CD8-positive, alpha-beta memory T cell (primary cell): ENCODE measurements at places on chromosomes 5 and 9.
A peak's percentile ranks its signal among the peaks of the same experiment; 100 is the strongest.

GRCh38 chr5:173514661-173515060 lies 101.8 kb downstream of the BOD1 start:
- no peak for DNase-seq

DNA sequence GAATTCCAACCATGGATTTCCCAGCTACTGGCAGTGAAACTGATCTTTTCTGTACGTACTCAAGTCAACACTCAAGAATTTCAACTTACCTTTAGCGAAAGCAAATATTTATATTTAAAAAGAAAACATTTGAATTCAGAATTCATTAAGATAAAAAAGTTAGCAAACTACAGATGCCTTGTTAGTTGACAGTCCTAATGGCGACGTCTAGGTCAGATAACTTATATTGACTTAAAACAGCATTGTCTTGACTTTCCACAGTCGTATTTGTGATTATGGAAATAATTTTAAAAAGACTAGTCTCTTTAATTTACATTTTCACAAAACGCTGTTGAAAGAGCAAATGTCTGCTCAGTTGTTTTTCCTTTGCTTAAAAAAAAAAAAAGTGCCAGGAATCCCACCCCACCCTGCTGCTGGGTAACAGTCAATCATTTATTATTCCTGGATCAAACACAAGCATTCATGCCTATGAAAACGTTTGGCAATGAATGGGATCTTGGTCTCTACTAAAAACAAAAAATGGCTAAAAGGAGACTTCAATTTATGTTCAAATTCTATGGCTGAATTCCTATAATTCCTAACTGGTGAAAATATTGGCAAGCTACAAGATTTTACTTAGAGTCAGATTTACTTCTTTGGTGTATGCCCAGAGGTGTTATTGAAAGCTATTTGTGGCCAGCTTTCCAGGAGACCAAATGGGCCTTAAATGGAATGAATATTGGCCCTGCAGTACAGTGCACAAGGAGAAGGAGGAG lies 22.0 kb downstream of the OR2S2 start:
- DNase-seq: no peak

DNA sequence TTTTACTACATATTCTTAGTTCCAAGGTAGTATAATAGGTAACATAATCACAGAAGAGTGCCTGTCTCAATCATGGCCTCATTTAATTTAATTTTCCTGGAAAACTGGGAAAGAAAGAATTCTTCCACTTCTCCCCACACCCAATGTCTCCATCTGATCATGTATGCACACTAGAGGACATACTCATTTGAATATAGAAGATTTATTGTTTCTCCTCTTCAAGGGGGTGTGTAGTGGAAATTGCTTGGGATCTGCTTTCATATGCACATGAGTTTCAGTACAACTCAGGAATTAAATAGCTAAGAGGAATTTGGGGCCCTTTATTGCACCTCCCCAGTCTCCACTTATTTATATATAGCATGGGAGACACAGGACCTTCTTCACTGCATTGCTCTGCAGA lies 285.1 kb downstream of the SH3GL2 start:
- no peak for DNase-seq

DNA sequence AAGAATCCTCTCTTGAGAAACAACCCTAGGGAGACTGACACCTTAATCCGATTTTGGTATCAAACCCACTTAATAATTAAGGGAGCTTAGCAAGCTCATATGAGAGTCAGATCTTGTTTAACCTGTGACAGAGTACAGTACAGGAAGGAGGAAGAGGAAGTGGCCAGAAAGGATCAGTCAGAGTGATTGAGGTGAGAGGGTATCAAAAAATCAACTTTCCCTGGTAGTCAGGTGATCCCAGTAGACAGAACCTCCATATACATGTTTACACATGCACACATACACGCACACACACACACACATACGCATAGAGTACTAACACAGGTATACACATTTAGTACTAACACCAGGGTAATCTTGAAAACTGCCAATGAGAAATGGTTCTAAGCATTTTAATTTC lies 56.8 kb downstream of the GLIS3 start:
- no peak for DNase-seq

DNA sequence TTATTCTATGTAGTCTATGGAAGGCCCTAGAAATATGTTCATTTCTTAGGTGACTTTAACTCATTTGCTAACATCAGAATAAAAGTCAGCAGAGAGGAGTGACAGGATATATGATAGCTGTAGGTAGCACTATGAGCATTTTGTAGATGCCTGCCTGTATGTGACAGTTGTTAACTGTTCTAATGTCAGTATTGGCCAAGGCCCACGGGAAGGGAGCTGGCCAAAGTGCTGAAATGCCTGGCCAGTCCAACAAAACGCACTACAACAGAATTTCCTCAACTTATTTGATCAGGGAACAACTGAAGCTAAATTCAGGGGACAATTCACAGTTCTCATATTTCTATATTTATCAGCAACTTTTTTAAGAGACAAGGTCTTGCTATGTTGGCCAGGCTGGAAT lies 20.8 kb downstream of the SV2C start:
- DNase-seq: no peak

GRCh38 chr5:73434461-73434860 lies 14.1 kb downstream of the FOXD1 start:
- no peak for DNase-seq

DNA sequence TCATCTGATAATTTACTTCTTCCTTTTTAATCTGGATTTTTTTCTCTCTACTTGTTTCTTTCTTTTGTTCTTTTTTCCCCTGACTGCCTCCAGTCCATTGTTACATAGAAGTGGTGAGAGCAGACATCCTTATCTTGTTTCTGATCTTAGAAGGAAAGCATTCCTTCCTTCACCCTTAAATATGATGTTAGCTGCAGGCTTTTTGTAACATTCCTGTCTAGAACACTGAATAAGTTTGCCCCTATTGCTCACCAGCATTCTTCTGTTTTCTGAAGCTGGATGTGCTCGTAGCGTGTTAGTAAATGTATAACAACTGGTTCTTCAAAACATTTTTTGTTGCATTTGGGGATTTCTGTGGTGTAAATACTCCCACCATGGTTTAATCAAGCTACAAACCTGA lies 136.7 kb upstream of the NFIL3 start:
- DNase-seq: no peak

DNA sequence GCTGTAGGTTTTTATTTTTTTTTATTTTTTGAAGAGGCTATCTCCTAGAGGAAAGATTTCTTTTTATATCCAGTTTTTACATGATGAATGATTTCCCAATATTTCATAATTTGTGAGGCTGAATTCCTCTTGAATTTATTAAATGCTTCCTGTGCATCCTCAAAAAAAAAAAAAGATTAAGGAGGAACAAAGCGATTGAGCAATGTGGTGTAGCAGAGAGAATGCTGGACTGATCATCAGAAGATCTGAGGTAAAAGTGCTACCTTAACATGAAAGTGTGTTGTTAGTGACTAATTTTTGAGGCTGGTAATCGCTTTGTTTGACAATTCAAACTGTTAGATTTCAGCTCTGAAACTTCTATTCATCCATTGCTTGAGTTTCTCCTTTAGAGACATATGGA lies 125.1 kb downstream of the ESM1 start:
- DNase-seq: no peak

DNA sequence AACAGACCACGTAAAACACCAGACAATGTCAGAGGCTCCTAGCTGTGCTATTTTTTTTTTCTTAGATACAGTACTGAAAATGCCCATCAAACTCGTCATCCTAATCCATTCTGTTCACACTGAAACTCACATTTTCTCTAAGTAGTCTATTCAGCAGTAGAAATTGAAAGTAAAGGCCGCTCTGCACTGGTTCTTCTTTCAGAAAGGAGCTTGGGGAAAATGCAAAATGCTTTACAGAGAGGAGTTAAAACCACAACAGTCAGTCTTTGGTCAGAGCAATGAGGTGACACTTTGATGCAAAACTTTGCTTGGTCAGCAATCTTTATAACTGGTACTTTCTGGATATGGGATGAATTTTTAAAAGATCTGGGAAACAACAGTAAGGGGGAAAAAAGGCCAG lies 43.8 kb upstream of the SUSD1 start:
- DNase-seq: no peak

GRCh38 chr5:68255305-68256120 lies 40.0 kb downstream of the PIK3R1 start:
- peak; percentile 54 for DNase-seq

DNA sequence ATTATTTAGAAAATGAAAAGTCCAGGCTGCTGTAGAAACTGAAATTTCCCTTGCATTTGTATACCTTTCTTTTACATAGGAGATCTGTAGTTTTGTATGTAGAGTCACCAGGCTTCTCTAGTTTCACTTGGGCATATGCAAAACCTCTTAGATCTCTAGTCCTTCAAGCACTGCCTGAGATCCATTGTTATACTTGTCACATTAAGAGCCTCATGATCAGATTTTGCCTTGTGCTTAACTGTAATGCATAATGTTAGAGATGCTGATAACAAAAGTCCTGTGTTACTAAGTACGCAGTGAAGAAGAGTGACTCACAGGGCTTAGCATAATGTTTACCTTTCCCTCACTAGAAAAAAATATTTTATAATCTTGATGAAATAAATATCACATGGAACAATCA lies 250.2 kb downstream of the CYLC2 start:
- no peak for DNase-seq

DNA sequence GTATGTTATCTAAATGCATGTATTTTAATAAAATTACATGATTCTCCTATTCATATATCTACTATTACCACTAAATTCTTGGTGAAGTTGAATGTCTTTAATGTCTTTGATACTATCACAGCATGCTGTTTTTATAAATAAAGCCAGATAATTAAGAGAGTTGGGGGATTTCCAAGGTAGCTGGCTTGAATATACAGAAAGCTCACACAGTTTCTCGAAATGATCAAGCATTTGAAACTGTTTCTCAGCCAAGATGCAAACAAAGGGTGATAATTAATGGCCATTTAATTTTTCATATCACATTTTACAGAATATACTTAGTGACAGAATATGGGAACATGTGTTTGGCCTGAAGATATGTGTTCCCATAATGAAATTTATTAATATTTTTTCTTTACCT lies 145.6 kb upstream of the CDH12 start:
- DNase-seq: no peak

DNA sequence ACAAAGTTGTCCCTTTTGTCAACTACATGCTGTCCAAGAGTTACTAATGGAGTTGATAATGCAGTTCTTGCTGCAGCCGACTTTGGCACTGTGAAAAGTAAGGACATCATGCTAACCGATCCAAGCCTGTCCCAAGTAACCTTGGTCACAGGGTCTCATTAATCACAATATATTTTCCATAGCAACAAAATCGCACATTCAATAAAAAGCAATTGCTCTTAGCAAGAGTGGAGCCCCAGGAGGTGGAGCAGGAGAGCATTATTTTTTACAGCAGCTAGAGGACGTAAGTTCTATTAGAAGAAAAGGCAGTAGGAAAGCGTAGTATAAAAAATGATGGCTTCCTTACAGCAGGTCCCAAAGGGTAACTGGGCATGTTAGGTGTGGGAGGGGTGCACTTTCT lies 570.3 kb downstream of the EBF1 start:
- no peak for DNase-seq

GRCh38 chr9:125748446-125749099 lies 1.4 kb downstream of the PBX3 start:
- no peak for DNase-seq

- DNase-seq: no peak
Observed at GRCh38 chr5:170865622-170866021, 3.8 kb downstream of the RANBP17 start.

DNA sequence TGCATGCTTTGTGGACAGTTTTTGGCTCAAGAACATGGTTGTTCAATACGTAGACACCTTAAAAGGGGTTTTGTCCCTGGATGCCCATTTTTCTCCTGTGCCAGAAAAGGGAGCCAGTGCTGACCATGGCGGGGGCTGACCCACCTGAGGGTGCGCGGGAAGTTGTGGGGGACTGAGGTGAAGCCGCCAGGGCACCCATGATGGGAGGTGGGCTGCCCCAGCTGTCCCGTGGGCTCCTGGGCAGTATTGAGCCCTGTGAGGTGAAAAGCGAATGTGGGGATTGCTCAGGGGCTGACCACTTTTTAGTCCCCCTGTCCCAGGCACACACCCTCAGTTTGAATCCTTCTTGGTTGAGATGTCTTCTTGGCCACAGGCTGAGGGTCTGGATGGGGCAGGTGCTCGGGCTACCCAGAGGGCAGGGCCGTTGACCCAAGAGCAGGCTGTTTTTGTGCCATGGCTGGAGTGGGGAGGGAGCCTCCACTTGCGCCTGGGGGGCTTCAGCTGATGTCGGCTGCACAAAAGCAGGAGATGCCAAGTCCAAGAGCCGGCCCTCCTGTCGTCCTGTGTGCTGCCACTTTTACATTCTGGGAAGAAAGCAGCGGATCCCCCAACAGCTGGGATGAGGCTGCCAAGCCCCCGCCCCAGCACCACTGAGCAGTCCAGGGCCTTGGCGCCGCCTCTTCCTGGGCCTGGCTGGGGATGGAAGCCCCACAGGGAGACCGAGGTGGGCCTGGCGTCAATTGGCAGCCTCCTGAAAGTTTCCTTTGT lies 120.1 kb downstream of the WNK2 start:
- DNase-seq: no peak

DNA sequence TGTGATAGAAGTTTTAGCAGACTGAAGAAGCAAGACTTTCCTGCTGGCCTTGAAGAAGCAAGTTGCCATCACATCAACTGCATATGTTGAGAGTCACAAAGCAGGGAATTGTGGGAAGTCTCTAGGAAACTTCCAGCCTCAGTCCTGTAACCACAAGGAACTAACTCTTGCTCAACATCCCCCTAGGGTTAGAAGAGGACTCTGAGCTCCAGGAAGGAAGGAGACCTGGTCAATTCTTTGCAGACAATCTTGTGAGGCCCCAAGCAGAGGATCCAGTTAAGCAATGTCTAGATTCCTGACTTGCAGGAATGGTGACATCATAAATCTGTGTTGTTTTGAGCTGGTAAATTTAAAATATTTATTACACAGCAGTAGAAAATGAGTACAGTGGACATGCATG lies 18.6 kb upstream of the ZNF366 start:
- DNase-seq: no peak

GRCh38 chr5:99076723-99077640 lies 148.2 kb upstream of the CHD1 start:
- no peak for DNase-seq

DNA sequence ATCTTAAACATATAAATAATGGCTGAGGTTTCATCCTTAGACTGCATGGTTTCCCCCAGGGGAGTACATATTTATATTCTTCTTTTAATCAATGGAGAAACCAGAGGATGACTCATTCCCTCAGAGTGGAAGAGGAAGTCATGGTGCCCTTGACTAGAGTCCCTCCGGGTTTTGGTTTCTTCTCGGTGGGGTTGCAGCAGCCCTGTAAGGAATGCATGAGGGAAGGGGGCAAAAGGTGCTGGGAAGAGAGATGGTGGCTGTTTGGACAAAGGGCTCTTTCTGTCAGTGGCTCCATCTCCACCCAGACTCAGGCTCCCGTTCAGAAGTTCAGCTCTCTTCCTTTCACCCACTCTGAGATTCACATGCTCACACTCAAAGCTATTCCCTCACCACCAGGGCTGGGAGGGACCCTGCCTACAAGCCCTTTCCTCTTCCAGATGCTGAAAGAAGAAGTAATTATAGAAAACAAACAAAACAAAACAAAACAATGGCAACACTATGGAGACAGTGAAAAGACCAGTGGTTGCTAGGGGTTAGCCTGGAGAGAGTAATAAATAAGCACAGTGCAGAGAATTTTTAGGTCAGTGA lies 129.8 kb upstream of the IL12B start:
- no peak for DNase-seq
